Activated naive CD8-positive, alpha-beta T cell treated with anti-CD3 and anti-CD28 coated beads, Interleukin-2, amount 10 ng/mL, durations not matched to agents 7 days and 5 days (primary cell): ENCODE measurements at places on chromosomes 2 and 18. TPM values are rescaled to one million over a fixed set of nuclear protein-coding genes. Genes with fewer than 3 reads are reported as not detected.

GRCh38 chr2:36951574-36951973 lies 14.8 kb downstream of the STRN start:
- peaks cover 17% of the 10 kb centered on the region for H3K36me3 ChIP-seq
- peaks cover 6% of the 10 kb centered on the region for H3K4me1 ChIP-seq
- no peak for DNase-seq
- no peak overlapping the region for H3K27ac ChIP-seq
- H3K4me3 ChIP-seq: no peak overlapping the region

- H3K4me3 ChIP-seq: no peak overlapping the region
- H3K36me3 ChIP-seq: no peaks in the 10 kb centered on the region
- peaks cover 5% of the 10 kb centered on the region for H3K27me3 ChIP-seq
- no peaks in the 10 kb centered on the region for H3K4me1 ChIP-seq
- no peak overlapping the region for H3K27ac ChIP-seq
Measured at GRCh38 chr2:240192661-240193060, 52.2 kb upstream of the OTOS start.

GRCh38 chr2:140865837-140866236 lies 1265.0 kb downstream of the LRP1B start:
- DNase-seq: no peak
- no peak overlapping the region for H3K27ac ChIP-seq
- no peaks in the 10 kb centered on the region for H3K36me3 ChIP-seq
- H3K4me3 ChIP-seq: no peak overlapping the region

GRCh38 chr2:142954493-142954892 lies 77.0 kb downstream of the KYNU start:
- no peak overlapping the region for H3K4me3 ChIP-seq
- H3K27ac ChIP-seq: no peak overlapping the region
- no peak for DNase-seq
- no peaks in the 10 kb centered on the region for H3K36me3 ChIP-seq

DNA sequence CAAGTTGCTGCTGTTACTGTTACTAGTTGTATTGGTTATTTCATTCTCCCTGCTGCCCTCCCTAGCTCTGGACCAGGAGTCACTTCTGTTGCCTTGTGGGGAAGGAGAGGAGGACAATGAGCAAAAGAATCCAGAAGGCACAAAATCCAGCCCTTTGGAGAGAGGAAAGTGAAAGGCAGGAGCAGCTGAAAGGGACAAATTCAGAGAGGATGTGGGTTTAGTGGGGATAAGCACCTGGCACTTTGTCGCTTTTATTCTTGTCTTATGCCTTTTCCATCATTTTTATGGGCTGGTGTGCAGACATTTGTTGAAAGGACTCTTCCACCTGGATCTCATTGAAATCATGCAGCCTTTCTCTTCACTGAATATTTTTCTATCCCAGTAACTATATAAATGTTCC lies 24.3 kb upstream of the LTBP1 start:
- no peaks in the 10 kb centered on the region for H3K4me1 ChIP-seq
- H3K36me3 ChIP-seq: no peaks in the 10 kb centered on the region
- H3K27me3 ChIP-seq: peaks cover 10% of the 10 kb centered on the region

DNA sequence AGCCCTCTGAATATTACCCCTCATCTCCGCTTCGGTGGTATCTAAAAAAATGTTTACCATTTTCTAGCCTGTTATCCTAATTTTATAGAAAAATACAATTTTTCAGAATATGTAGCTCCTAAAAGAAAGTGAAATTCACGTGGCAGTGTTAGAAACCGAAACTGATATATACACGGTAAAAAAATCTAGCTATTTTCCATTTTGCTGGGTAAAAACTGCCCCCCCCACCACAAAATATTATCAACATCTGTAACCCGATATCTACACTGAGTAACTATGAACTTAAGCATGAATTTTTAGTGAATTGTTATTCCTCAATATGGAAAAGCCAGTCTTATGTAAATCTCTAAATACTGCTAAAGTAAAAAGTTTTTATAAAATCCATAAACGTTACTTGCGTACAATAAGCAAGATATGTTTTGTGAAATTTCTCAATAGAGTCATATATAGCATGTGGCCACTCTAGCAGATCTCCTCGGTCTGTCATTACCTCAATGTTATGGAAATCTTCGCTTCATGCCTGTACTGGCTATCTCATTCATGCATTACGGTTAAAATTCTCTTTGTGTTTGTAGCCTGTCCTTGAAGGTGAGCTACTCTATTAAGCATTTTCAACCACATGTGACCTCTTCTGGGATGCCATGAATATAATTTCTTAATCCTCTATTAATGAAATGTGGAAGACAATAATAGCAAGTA lies 524.2 kb downstream of the TRIB2 start:
- H3K4me1 ChIP-seq: no peaks in the 10 kb centered on the region
- no peak overlapping the region for H3K4me3 ChIP-seq
- no peak for DNase-seq

EVA1A gene
- total RNA-seq: not detected

DNA sequence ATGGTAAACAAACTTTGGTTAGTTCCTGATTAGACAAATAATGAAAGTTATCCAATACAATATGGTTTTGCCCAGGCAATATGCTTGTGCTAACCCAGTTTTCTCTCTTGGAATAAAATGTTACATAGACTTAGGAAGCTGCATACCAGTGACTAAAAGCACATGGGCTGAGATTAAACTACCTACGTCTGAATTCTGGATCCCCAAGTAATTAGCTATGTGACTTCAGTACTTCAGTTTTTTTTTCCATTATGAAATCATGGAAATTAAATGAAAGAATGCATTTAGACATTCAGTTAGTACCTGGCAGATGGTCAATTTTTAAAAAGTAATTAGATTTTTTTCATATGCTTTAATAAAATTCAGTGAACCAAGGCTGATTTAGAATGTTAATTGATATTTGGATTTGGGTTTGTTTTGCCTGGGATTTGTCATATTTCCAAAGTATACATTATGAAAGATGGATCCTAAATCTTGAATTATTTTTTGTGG lies 213.9 kb downstream of the PTH2R start:
- H3K36me3 ChIP-seq: no peaks in the 10 kb centered on the region
- H3K4me3 ChIP-seq: no peak overlapping the region
- H3K27ac ChIP-seq: no peak overlapping the region
- H3K4me1 ChIP-seq: no peaks in the 10 kb centered on the region

DNA sequence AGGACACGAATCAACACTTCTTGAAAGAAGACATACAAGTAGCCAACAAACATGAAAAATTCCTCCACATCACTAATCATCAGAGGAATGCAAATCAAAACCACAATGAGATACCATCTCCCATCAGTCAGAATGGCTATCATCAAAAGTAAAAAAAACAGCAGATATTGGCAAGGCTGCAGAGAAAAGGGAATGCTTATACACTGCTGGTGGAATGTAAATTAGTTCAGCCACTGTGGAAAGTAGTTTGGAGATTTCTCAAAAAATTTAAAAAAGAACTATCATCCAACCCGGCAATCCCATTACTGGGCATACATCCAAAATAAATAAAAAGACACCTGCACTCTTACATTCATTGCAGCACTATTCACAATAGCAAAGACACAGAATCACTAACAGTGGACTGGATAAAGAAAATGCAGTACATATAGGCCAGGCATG lies 78.7 kb downstream of the GRB14 start:
- H3K4me3 ChIP-seq: no peak overlapping the region
- no peaks in the 10 kb centered on the region for H3K36me3 ChIP-seq
- H3K27me3 ChIP-seq: no peaks in the 10 kb centered on the region
- no peaks in the 10 kb centered on the region for H3K4me1 ChIP-seq
- no peak overlapping the region for H3K27ac ChIP-seq
- no peak for DNase-seq

ZNF804A gene
- total RNA-seq: 0.08 TPM

FAP gene
- not detected for total RNA-seq

- no peak for DNase-seq
- no peaks in the 10 kb centered on the region for H3K36me3 ChIP-seq
- no peak overlapping the region for H3K27ac ChIP-seq
- no peaks in the 10 kb centered on the region for H3K4me1 ChIP-seq
- no peak overlapping the region for H3K4me3 ChIP-seq
Measured at GRCh38 chr18:33838054-33838453, 260.0 kb downstream of the ASXL3 start.

IL1R2 gene
- not detected for total RNA-seq

GRCh38 chr2:16240402-16240801 lies 300.1 kb downstream of the MYCN start:
- no peak overlapping the region for H3K27ac ChIP-seq
- no peak overlapping the region for H3K4me3 ChIP-seq
- no peaks in the 10 kb centered on the region for H3K36me3 ChIP-seq
- H3K4me1 ChIP-seq: no peaks in the 10 kb centered on the region

XDH gene
- total RNA-seq: not detected

SCN7A gene
- not detected for total RNA-seq

GRCh38 chr2:193539188-193539587 lies 1344.5 kb upstream of the TMEFF2 start:
- no peaks in the 10 kb centered on the region for H3K36me3 ChIP-seq
- no peak overlapping the region for H3K4me3 ChIP-seq
- DNase-seq: no peak
- no peaks in the 10 kb centered on the region for H3K27me3 ChIP-seq
- no peak overlapping the region for H3K27ac ChIP-seq
- H3K4me1 ChIP-seq: no peaks in the 10 kb centered on the region

UGT1A8 gene
- total RNA-seq: not detected

DNA sequence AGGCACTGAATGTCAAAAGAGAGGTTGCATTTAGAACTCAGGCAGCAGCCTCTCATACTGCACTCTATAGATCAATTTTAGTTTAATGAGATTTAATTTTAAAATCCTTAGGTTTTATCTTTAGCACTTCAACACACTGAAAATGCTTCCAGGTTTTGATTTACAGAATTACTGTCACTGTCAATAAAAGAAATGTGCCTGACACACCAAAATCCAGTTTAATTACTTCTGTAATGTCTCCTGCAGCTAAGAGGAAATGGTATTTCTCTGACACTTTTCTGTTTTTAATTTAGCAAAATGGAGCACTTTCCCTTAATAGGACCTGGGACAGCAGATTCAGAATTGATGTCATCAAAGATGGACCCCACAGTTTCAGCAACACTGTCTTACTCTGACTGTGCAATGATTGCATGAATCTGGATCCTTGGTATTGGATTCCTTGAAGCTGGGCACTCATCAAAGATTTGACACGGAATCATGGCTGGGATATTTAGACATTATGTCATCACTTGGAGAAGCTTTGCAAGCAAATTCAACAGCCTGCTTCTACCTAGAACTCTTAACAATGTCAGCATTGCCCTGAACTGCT lies 576.5 kb downstream of the NRXN1 start:
- H3K27me3 ChIP-seq: no peaks in the 10 kb centered on the region
- DNase-seq: no peak
- no peaks in the 10 kb centered on the region for H3K36me3 ChIP-seq
- H3K4me3 ChIP-seq: no peak overlapping the region
- H3K27ac ChIP-seq: no peak overlapping the region

GRCh38 chr18:75097491-75098225 lies 111.3 kb downstream of the PTGR3 start:
- H3K36me3 ChIP-seq: no peaks in the 10 kb centered on the region
- H3K4me3 ChIP-seq: no peak overlapping the region
- H3K27ac ChIP-seq: no peak overlapping the region
- H3K27me3 ChIP-seq: peaks cover 6% of the 10 kb centered on the region

- peaks cover 43% of the 10 kb centered on the region for H3K27me3 ChIP-seq
Measured at GRCh38 chr18:48162956-48163737, 232.7 kb upstream of the SMAD2 start.

ACADL gene
- not detected for total RNA-seq

DNA sequence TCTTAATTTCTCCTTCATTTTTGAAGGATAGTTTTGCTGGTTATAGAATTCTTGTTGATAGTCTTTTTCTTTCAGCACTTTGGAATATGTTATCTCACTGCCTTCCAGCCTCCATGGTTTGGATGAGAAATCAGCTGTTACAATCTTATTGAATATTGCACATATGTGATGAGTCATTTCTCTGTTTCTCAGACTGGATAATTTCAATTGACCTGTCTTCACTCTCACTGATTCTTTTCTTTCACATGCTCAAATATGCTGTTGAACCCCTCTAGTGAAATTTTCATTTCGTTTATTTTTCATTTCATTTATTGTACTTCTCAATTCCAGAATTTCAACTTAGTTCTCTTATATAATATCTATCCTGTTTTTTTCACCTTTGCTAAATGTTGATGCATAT lies 22.2 kb downstream of the PDK1 start:
- no peak overlapping the region for H3K27ac ChIP-seq
- H3K4me3 ChIP-seq: no peak overlapping the region
- no peak for DNase-seq
- H3K27me3 ChIP-seq: no peaks in the 10 kb centered on the region
- H3K4me1 ChIP-seq: peaks cover 16% of the 10 kb centered on the region

DNA sequence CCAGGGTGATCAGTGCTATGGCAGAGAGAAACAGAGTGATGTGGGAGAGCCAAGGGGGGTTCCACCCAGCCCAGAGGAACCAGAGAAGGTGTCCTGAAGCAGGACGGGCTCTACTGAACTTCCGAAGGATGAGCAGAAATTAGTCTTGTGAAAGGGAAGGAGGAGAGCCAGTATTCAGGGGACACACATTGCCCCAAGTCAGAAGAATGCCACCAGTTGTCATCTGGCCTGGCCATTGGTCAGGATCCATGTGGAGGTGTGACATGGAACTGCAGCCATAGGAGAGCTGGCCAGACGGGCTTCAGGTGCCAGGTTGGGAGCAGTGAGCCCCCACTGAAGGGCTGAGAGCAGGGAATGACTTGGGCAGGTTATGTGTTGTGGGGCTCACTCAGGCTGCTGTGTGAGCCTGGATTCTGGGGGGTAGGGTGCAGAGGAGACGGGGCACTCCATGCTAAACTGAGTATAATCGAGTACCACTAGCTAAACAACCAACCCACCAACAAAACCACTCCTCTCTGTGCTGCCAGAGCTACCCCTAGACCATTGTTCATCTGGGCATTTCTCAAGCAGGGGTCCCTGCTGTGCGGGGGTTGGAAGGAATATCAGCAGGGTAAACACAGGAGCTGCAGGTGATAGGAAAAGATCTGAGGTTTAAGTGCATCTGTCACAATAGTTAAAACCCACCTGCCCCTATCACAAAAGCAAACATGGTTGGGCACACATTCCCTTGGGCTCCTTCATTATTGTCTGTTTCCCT lies 25.3 kb downstream of the MARCO start:
- no peak overlapping the region for H3K27ac ChIP-seq
- no peak overlapping the region for H3K4me3 ChIP-seq
- H3K4me1 ChIP-seq: no peaks in the 10 kb centered on the region
- DNase-seq: no peak
- H3K36me3 ChIP-seq: no peaks in the 10 kb centered on the region
